ENCODE measurements at places on chromosomes 3 and 15.

DNA sequence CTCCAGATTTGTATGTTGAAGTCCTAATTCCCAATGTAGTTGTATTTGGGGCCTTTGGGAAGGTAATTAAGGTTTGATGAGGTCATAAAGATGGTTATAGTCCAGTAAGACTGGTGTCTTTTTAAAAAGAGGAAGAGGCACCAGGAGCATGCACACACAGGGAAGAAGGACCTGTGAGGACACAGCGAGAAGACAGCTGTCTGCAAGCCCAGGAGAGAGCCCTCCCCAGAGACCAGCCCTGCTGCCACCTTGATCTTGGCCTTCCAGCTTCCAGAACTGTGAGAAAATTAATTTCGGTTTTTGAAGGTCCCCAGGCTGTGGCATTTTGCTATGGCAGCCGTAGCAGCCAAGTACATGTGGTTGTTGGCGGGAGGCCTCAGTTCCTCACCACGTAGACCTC lies 32.8 kb upstream of the TSEN2 start:
- DNase-seq: no peak

GRCh38 chr3:150429767-150430671 lies 21.9 kb downstream of the TSC22D2 start:
- DNase-seq: no peak

DNA sequence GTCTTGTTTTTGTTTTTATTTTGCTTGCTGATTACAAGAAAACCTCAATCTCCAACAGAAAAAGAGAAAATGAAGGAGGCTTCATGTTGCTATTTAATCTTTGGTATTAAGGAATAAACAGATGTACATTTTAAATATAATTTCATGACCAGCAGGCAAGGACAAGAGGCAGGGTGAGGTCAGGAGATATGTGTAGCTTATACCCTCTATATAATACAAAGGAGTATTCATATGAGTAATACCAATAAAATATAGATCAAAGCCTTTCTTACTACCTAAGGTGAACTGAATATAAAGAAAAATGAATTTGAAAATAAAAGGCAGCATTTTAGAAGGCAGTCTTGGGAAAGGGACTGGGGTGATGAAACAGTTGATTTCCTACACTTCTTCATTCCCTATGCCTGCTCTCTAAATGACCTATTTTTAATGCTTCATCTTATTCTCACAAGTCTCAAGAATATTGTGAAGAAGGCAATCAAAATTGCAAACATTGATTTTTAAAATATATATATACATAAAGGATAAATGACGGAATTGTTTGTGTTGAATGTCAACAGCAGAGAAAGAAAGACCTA lies 8.6 kb upstream of the CBLB start:
- no peak for DNase-seq

GRCh38 chr3:153289334-153289808 lies 127.3 kb downstream of the RAP2B start:
- DNase-seq: no peak

GRCh38 chr3:30691944-30692343 lies 85.5 kb downstream of the TGFBR2 start:
- no peak for DNase-seq

DNA sequence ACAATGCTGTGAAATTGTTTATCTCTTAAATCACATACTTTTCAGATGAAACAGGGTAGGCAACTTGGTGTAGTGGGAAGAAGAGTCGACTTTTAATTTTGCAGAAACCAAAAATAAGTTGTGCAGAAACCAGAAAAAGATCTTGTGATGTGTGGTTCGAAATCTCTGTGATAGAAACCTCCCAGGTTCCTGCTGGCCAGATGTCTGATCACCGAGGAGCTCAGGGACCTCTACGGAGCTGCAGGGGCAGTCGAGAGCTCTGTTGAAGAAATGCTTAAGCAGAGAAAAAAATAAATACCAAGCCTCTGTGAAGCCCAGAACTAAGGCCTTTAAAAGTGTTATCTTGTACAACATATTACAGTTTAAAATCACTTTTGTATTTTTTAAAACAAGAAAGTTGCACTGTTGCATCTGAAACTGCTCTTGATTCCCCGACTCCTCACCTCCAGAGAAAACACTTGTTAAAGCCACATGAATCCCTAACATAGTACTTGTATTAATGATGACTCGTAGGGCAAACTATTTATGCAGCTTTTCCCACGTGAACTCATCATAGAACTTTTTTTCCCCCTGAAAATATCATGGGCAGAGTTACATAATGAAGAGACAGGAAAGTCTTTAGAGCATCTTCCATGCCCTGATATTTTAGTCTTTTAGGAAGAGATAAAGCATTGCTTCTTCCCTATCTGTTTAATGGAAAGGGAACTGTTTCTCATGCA lies 51.3 kb downstream of the CCK start:
- DNase-seq: no peak

DNA sequence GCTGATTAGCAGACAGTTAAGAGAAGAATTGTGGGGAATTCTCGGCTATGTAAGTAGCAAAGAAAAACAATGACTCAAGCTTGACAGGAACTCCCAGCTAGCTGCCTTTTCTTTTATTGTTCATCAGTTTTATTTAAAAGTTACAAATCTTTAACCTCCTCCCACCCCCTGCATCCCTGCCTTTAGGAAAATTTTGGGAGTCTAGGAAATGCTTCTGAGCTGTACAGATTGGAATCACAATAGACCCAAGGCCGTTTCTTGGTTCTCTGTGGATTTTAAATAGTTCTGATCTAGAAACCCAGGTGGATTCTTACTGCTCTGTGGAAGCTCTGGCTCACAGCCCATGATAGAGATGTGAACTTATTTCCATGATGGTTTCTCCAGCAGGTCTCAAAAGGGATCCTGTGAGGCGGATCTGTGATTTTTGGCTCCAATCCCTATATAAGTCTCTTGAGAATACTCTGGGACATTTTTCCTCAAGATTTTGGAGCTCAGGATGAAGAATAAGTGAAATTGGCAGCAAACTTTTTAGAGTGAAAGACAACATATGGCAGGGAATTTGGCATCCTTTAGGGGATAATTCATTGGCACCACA lies 312.3 kb downstream of the EPHA3 start:
- peak; percentile 38 for DNase-seq

DNA sequence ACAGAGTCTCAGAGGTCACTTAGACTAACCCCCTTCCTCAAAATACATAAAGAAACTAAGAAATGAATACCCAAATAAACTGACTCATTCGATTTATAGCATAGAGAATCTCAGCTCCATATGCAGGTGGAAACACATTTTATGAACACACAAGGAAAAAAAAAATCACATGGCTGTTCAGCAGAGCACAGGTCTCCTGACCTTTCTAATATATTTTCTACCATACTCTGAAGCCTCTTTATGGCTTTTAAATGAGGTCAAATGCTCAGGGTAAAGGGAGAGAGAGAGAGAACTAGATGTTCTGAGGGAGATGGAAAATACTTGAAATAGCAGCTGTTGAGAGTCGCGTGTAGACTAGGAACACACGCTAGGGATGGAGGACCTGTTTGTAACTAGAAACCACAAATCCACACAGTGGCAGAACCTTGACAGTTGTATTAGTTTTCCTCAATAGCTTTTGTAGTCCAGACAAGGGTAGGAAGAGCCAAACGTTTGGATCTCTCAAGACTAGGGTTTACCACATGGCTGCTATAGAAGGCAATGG lies 165.3 kb downstream of the FMN1 start:
- no peak for DNase-seq

- peak; percentile 34 for DNase-seq
These were observed 417.4 kb upstream of the NAALADL2 start for GRCh38 chr3:174441588-174442301.

- no peak for DNase-seq
These were observed 17.4 kb downstream of the PXYLP1 start for GRCh38 chr3:141249041-141249440.

DNA sequence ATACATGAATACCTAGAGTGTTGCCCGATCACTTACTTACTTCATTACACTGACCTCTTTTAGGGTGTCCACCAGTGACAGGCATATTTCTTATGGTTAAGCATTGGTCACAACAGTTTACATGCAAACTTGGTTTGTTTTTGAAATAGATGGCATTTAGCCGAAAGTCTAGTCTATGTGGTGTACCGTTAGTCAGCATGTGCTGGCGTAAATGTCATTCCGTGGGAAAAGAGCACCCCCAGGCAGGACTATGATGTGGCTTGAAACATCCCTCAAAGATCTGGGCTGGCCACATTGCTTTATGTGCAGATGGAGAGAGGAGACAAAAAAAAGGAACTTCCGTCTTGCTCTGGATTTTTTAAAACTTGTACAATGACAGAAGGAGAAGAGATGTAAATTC lies 357.0 kb upstream of the ICE2 start:
- no peak for DNase-seq

- no peak for DNase-seq
These were observed 5.2 kb downstream of the SNRK start for GRCh38 chr3:43291546-43291945.

GRCh38 chr3:196232154-196232881 lies 16.0 kb downstream of the SLC51A start:
- no peak for DNase-seq

GRCh38 chr3:39250116-39250747 lies 29.6 kb downstream of the CX3CR1 start:
- no peak for DNase-seq

- DNase-seq: no peak
These were observed 51.5 kb upstream of the NMNAT3 start for GRCh38 chr3:139729300-139729699.

- DNase-seq: no peak
These were observed 207.0 kb downstream of the DIPK2A start for GRCh38 chr3:144178607-144179006.

DNA sequence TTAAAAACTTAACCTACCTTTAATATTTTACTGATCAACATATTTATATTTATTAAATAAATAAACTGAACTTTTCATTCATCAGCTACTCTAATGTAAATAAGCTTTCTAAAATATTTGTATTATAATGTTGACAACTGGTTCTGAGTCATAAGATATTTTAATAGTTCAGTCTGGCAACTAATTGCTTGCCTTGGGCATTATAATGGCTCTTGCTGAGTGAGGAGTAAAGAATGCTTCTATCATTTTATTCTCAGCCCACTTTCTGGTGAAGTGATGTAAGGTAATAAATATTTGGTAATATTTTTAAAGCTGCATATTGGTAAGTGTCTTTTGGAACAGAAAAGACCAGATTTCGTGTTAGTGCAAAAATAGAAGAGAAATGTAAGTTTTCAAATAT lies 81.5 kb downstream of the DIPK2A start:
- no peak for DNase-seq

- no peak for DNase-seq
These were observed 21.0 kb downstream of the IFT122 start for GRCh38 chr3:129461022-129461421.

DNA sequence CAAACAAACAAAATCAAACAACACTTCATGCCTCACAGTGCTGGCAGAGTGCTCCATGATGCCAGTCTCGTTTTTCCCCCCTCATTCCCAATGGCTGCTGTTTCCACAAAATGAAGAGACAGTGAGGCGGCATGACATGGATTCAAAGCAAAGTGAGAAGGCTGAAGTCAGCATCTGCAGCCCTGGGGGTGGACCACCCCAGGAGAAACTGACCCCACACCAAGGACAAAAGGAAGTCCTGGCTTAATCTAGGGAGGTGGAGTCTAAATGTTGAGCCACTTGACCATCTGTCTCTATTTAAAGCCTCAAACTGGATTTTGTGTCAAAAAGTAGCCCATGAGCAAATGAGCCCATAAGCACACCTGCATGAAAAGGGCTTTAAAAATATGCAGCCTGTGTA lies 151.2 kb upstream of the RORA start:
- DNase-seq: no peak

All from kidney glomerular epithelial cell (primary cell).